ENCODE measurements at places on chromosomes 11 and 22.

DNA sequence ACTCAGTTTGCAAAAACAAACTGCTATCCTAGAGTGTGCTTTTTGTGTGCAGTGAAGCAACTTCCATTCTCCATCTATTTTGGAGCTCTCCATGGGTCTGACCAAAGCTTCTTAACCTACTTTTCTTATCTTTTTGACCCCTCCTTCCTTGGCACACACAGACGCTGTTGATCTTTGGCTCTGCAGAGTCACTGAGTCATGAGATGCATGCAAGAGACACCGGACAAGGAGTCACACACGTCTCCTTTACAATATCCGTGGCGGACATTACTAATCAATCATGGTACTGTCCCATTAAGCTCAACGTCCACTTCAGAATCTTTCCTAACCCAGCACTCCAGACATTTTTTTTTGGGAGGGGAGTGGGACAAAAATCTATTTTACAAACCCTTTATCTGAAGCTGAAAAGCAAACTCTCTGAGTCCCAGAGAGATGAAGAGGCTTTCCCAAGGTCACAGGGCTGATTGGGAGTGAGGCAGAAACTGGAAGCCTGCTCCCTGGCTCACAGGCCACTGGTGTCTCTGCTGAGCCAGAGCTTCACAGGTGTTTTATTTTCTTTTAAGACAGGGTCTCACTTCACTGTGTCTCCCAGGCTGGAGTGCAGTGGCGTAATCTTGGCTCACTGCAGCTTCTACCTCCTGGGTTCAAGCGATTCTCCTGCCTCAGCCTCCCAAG lies 165.8 kb upstream of the SYT13 start:
- no peak for DNase-seq

- DNase-seq = no peak
Observed at GRCh38 chr11:61777234-61778090, 14.9 kb downstream of the TMEM258 start.

- DNase-seq = no peak
Observed at GRCh38 chr11:79220171-79220570, 220.7 kb downstream of the TENM4 start.

DNA sequence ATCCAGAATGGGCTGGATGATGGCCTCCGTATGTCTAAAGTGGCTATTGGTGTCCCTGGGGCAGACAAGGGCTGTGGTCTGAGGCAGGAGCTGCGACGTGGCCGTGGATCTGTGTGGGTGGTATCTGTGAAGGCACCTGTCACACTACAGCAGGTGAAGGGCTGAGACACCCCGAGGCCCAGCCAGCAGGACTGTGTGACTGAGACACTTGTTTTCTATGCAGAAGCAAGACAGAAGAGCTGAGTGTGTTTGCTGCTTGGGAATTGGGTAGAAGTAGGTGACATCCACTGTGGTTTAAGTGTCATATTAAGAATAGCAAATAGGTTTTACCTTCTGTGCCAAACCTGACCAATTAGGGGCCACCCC lies 35.0 kb downstream of the AMPD3 start:
- DNase-seq = no peak

- DNase-seq = no peak
Observed at GRCh38 chr11:108586600-108586999, 7.0 kb downstream of the EXPH5 start.

GRCh38 chr11:99383648-99384245 lies 363.0 kb downstream of the CNTN5 start:
- DNase-seq = no peak

DNA sequence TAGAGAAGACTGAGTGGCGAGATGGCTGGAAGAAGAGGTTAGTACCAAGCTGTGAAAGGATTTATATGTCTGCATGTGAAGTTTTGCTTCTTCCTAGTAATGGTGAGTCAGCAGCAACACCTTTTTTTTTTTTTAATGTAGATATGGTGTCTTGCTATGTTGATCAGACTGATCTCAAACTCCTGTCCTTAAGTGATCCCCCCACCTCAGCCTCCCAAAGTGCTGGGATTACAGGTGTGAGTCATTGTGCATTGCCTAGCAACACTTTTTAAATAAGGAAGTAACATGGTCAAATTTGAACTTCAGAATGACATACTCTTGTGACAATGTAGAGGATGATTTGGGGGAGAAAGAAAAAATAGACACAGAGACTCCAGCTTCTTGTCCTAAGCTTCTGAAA lies 6.5 kb upstream of the CSTPP1 start:
- no peak for DNase-seq

DNA sequence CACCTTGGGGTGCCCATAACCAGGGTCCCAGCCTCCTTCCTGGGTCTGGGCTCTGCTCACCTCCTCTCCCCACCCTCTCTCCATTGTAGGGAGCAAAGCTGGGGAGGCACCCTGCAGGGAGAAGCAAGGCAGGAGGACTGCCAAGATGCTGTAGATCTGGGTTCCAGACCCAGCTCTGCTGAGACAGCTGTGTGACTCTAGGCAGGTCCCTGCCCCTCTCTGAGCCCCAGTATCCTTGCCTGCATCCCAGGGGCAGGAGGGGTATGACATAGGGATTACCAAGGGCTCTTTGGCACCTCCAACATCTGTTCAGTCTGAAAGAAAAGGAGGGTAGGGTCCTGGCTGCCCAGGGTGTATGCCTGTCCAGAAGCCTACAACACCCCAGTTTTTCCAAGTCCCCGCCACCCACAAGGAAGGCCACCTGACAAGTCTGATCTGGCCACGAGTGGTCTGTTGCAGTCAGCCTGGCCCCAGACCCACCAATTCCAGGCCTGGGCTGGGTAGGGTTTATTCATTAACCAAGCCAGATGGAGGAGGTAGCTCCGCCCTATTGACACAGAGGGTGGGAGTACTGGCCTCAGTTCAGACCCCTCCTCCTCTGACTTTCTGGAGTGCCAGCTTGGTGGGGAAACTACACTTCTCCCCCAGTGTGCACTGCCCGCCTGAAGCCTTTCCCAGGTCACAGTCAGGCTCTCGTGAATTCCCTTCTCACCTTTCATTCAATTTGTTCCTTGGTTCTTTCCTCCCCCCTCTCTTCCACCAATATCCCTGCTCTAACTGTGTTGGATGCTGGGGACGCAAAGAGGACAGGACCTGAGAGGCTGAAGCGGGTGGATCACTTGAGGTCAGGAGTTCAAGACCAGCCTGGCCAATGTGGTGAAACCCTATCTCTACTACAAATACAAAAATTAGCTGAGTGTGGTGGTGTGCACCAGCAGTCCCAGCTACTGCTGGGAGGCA lies 15.0 kb downstream of the STARD10 start:
- DNase-seq = no peak

GRCh38 chr22:31896472-31896871 lies 47.9 kb upstream of the YWHAH start:
- no peak for DNase-seq
